ENCODE measurements at places on chromosomes 2 and 18. TPM values are rescaled to one million over a fixed set of nuclear protein-coding genes. Genes with fewer than 3 reads are reported as not detected.

DNA sequence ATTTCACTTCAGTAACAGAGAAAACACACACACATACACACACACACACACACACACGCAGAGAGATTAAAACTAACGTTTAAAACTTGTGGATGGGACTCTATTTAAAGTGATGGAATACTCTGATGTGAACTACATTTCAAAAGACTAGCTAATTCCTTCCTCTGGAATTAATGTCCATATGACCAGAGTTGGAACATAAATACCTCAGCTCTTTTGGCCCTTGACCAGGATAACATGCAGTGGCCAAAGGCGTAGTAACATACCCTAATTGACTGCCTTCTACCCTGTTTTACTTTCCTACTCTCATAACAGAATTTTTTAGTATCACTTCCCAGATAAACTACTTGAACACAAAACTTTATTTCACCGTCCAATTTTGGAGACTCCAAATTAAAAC lies 671.3 kb upstream of the CHAC2 start:
- no peak overlapping the region for H3K4me3 ChIP-seq
- H3K27me3 ChIP-seq: no peaks in the 10 kb centered on the region
- no peaks in the 10 kb centered on the region for H3K36me3 ChIP-seq
- no peaks in the 10 kb centered on the region for H3K4me1 ChIP-seq
- H3K27ac ChIP-seq: no peak overlapping the region

- H3K36me3 ChIP-seq: peaks cover 6% of the 10 kb centered on the region
- DNase-seq: no peak
- H3K4me1 ChIP-seq: peaks cover 5% of the 10 kb centered on the region
These were observed 49.3 kb downstream of the HS6ST1 start for GRCh38 chr2:128269063-128269989.

PTPN4 gene
- total RNA-seq: 34.7 TPM

DNA sequence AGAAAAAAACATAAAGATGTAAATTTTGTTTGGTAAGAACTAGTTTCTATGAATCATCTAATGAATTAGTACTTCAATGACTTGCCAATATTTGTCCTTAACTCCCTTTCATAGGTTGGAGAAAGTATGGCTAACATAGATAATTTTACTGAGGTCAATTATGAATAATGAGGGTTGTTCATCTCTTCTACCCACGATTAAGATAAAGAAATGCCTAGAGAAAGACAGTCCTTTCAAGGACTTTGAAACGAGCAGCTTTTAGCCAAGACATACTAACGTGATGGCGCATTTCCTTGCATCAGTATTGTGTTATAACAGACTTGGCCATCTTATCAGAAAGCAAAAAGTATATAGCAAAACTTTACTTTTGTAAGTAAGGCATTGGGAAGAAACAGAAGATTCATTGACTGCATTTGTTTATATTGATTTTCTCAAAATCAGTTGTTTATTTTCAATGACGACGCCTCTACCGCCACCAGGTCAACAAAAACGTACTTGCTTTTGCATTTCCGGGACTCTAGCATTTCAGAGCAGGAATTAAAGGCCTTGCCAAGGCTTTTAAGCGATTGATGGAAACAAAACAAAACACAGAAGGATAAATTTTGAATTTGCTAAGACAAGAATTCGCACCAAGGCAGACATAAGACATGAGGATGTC lies 961 bp downstream of the RBM43 start:
- peaks cover 4% of the 10 kb centered on the region for H3K36me3 ChIP-seq
- peak overlapping the region; percentile 92 for H3K4me3 ChIP-seq
- peak overlapping the region; percentile 97 for H3K27ac ChIP-seq
- no peaks in the 10 kb centered on the region for H3K27me3 ChIP-seq
- no peak for DNase-seq

EDAR gene
- 0.21 TPM for total RNA-seq

DNA sequence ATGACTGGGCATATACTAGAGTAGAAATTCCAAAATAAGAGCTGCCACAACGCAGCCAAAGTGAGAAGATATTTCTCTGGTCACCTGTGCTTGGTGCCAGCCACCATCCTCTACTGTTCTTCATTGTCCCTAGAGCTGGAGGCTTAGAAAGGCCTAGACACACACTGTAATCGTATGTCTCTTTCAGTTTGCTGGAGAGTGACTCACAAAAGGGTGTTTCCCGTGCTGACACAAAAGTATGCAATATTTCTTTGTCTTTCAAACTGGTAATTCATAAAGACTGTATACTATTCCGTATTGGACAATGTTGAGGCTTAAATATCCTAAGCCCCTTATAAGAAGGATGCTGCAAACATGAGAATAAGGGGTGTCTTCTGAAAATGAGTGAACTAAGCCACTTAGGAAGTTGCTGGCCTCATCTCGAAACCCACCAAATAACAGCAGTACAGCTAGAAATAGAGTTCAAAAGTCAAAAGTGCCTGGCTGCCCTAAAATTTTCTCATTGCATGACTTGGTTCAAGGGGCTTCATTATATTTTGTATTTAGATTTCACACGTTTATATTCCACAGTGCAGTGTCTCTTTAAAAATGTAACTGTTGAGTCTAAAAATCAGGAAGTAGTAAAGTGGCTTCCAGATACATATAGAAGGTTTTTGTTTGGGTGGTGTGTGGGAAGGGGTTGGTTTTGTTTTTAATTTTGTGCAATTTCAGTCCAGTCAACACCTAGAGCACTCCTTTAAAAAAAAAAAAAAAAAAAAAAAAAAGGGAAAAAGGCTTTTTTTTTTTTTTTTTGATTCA lies 601.1 kb downstream of the ARHGAP15 start:
- peaks cover 25% of the 10 kb centered on the region for H3K36me3 ChIP-seq
- DNase-seq: peak; percentile 2
- peak overlapping the region; percentile 67 for H3K27ac ChIP-seq
- peaks cover 24% of the 10 kb centered on the region for H3K4me1 ChIP-seq

DNA sequence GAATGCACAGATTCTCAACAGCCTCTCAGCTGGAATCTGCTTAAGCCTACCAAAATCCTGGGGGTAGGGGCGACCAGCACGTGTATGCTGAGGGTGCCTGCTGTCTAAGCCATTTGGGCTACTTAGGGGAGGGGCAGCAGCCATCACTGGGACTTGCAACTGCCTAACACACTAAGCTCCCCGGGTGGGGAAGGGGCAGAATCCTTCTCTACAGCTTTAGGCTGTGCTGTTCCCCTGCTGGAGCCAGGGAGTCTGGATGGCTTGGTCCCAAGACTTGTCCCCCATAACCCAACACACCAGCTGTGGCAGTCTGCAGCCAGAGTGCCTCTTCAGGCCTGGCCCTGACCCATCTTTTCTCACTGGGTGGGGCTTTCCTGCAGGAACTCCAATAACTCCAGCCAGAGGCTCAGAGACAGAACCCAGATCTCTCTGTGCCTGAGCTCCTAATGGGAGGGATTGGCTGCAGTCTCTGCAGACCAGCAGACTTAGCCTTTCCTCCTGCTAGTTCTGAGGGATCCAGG lies 305.4 kb upstream of the RND3 start:
- H3K4me1 ChIP-seq: no peaks in the 10 kb centered on the region
- no peak overlapping the region for H3K27ac ChIP-seq
- no peak overlapping the region for H3K4me3 ChIP-seq
- H3K27me3 ChIP-seq: peaks cover 8% of the 10 kb centered on the region
- H3K36me3 ChIP-seq: no peaks in the 10 kb centered on the region

TLX2 gene
- total RNA-seq: not detected

Measured in activated naive CD8-positive, alpha-beta T cell treated with anti-CD3 and anti-CD28 coated beads for 36 hours (primary cell).